ENCODE measurements at places on chromosomes 16 and 17.

DNA sequence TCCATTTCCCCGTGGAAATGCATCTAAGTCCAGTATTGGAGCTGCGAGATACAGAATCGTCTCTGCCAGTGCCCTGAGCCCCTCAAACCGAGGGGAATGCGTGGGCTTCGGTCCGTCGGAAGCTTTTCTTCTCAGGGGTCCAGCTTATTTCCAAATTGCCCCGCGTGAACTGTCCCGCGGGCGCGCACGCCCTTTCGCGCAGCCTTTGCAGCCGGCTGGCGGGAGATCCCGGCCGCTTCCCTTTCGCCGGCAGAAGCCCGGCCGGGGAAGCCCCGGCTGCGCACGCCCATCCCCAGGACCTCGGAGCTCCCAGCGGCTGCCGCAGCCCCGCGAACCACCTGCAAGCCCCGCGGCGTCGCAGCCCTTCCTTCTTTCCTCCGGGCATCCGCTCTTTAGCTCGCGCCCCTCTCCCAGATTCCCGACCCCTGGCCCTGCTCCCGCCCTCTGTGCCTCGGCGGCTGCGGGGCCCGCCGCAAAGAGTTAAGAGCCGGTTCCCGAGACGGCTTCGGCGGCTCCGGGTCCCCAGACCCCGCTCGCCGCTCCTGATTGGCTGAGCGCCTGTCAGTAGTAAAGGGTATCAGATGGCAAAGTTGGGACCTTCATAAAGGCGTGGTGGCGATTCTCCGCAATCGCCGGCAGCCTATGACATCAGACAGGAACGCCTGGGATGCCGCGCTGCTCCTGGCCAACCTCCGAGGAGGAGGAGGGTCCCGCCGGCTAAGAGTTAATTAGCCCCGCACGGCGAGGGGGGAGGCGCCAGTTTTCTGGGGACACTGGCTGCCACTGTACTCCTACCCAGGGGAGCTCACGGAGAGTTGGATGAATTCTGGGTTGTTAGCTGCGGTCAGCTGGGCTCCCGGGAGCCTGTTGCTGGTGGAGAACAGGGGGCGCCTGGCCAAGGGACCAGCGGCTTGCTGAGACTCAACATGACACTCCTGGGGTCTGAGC lies at the start of gene MYOCD:
MYOCD (plus strand) TSS at position 628 of the 948 bp plus-strand sequence; CDS start at position 927, 299 bp downstream.
- DNase-seq = no peak

DNA sequence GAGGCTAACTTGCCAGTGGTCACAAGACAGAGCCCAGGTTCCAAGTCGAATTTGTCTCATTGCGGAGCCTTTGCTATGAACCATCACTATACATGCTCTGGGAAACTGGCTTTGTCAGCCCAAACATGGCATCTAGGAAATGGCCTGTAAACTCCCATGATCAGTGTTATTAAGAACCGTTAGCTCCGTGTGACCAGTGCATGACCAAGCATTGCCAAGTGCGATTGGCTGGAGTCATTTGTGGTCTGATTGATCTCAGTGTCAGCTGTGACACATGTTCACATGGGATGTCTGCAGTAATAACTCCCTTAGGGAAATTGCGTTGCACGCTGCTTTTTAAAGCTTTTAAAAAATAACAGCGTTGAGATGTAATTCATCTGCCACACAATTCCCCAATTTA lies 18.6 kb upstream of the CDH3 start:
- DNase-seq = no peak

DNA sequence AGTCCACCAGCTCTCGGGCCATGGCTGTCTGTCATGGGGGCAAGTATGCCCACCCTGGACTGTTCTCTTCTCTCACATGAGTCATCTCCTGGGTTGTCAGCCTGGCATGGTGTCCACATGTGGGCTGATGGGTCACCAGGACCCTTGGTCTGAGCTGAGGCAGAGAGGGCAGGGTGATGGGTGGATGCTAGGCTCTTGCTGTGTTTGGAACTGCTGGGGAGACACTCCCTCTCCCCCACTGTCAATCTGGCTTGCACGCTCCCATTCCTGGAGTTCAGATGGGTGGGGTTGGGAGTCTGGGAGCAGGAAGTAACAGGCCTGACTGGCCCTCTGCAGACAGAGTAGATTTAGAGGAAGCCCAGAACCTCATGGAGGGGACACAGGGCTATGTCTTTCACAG lies 28.9 kb downstream of the KSR1 start:
- no peak for DNase-seq

DNA sequence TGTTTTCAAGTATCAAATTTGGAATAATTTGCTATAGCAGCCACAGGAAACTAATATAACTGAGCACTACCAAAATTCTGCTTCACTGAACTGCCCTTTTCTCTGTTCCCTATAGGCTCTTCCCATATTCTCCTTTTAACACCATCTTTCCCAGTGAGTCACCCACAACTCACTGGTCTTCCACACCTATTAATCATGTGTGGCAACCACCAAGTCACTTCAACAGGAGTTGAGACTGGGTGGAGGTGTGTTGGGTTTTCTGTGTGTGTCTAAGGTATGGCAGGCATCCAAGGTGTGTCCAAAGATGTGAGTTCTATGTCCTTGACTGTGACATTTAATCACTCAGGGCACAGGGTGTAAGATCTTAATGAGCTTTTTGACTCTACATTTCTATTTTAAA lies 610.0 kb upstream of the CDH11 start:
- DNase-seq = no peak

GRCh38 chr17:75412455-75413317 lies 7.2 kb upstream of the GRB2 start:
- DNase-seq = no peak

DNA sequence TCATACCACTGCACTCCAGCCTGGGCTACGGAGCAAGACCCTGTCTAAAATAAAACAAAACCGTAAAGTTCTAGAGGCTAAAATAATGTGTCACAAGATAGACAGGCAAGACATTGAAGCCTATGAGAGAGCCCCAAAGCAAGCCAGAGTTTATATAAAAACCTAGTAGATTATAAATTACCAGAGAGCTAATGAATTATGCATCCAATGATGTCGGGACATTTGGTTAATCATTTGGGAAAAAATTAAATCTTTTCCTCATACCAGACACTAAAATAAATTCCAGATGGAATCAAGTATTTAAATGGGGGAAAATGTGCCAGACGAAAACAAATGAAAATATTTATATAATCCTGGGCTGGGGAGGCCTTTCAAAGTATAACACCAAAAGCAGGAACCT lies 24.2 kb downstream of the CCDC40 start:
- no peak for DNase-seq

GRCh38 chr16:898761-899682 lies 71.8 kb downstream of the LMF1 start:
- no peak for DNase-seq

GRCh38 chr17:77128896-77129567 lies 11.7 kb upstream of the SEC14L1 start:
- no peak for DNase-seq

DNA sequence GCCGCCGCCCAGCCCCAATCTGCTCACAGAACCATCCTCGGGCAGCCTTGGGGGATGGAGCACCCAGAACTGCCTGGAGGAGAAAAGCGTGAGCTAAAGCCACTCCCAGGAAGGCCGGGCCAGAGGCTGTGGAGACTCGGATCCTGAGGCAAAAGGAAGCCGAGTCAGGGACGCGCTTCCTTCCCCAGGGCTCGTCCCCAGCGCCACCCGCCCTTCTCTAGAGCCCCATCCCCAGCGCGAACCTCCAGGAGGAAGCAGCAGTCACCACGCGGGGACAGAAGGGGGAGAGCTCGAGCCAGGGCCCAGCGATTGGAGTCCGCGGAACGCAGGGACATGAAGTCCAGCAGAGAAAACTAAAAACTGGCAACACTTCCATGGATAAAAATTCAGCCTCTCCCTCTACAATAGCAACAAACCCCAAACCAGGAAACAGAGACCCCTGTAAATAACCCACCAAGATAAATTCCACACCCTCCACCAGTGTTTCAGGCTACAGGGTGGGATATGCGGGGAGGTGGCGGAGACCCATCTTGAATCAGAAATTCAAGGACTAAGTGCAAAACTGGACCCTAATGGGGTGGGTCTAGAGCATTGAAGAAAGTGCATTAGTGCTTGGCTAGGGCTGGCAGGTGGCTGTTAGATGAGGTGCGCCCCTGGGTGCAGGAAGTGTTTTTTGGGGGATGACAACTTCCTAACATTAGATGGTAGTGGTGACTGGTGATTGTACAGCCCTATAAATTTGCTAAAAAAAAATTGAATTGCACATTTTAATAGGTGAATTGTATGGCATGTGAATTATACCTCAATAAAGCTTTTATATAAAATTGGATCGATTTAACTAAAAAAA lies 116.1 kb upstream of the METRNL start:
- DNase-seq = peak; percentile 94

GRCh38 chr17:32954477-32954876 lies 26.5 kb downstream of the TMEM98 start:
- DNase-seq = no peak

- DNase-seq = no peak
These were observed 202.8 kb upstream of the CPHXL start for GRCh38 chr16:75929046-75929445.

GRCh38 chr16:76639685-76640289 lies 362.6 kb downstream of the CNTNAP4 start:
- no peak for DNase-seq

- peak; percentile 90 for DNase-seq
These were observed 3.8 kb upstream of the CHD3 start for GRCh38 chr17:7884581-7885366.

DNA sequence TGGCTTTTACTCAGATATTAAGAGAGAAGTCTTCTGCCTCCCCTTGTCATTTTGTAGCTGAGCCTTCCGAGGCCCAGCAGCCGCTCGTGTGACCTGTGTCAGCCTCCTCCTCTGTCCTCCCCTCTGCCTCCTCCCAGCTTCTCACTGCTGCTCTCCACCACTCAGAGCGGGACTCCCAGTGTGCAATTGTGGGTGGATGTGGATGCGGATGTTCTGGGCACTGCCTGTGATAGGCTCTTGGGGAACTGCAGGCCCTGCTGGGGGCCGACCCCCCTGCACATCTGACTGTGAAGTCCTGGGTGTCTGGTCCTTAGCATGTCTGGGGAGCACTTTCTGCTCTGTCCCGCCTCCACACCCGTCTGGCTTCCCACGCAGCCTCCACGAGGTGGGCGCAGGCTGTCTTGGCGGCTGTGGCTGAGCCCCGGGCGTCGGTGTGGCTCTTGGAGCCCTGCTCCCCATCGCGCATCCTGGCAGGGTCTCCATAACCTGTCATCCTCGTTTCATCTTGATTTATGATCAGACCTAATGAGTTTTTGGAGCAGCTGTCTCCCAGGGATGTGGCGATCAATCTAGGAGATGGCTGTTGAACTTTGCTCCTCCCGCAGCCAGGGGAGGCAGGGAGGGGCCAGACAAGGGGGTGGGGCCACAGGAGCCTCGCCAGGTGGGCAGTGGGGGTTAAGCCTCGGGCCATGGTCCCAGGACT lies 28.1 kb downstream of the GRIN2C start:
- no peak for DNase-seq

GRCh38 chr16:56617212-56618085 lies 8.1 kb upstream of the MT1E start:
- peak; percentile 85 for DNase-seq

DNA sequence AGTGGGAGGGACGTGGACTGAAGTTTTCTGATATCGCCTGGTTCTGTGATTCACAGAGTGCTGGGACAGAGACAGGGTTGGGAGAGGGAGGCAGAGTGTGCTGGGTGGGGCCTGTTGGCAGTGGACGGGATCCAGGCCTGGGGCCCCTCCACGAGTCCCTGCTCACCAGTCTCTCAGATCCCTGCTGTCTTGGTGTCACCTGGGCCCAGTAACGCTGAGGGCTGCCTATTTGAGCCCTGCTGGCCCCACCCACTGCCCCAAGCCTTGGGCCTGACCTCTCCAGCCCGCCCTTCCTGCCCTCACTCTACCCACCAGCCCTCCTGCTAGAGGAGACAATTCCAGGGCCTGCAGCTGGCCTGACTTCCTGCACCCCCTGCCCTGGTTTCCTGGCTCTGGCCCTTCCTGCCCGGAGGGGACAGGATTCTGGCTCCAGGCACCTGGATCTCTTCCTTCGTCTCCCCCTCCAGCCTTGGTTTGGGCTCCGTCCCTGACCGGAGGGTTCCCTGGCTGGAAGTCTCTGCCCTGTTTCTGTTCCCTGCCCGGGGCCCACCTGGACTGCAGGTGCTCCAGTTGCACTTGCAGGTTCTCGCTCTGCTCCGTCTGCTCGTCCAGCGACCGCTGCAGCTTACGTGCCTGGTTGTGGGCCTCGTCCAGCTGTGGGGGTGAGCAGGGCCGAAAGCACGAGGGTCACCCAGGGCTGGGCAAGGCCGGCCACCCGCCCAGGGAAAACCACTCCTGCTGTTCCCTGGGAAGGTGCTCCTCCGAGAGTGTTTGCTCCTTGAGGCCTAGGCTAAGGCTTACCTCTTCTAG lies 21.4 kb downstream of the CCDC102A start:
- DNase-seq = peak; percentile 81

DNA sequence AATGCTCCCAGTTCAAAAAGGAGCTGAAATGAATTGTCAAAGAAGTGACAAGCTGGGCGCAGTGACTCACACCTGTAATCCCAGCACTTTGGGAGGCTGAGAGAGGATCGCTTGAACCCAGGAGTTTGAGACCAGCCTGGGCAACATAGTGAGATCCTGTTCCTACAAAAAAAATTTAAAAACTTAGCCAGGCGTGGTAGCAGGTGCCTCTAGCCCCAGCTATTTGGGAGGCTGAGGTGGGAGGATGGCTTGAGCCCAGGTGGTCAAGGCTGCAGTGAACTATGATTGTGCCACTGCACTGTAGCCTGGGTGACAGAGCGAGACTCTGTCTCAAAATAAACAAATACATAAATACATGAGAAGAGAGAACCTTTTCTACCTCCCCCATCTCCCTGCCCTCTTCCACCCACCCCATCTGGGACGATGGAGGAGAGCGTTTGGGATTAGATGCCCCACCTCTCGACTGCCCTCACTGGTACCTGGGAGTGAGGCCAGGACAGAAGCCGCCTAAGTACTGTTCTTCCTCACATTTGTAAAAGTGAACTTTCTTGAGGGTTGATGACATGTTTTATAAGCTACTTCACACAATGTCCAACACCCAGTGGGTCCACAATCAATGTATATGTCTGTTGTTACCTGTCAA lies 2.4 kb downstream of the IL4R start:
- DNase-seq = peak; percentile 62

- DNase-seq = no peak
These were observed 140.7 kb downstream of the IRX3 start for GRCh38 chr16:54145881-54146280.

DNA sequence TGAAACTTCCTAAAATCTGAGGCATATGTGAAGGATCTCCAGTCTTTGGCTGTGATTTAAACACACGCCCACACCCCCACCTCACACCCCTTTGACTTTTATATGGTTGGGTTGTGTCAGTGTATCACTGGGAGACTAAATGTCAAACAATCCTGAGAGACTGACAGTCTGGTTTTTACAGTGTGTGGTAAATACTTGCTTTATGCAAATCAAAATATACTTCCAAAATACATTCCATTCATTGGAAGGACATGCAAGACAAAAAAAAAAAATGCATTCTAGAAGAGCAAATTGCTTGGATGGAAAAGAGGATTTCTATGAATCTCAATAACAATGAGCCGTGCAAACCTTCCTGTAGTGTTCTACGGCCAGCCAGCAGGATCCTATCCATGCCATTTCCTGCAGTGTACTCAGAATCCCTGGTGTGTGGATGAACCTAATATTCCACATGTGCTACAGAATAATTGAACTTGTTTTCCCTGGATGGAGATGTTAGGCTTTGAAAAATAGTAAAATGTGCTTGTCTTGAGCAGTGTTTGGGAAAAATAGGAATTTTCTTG lies 602.1 kb upstream of the GOT2 start:
- no peak for DNase-seq

- DNase-seq = no peak
These were observed 7.9 kb upstream of the ACSF3 start for GRCh38 chr16:89085755-89086154.

- no peak for DNase-seq
These were observed 20.1 kb downstream of the WFDC1 start for GRCh38 chr16:84314814-84315213.
